ENCODE measurements at places on chromosomes 7 and 10.

DNA sequence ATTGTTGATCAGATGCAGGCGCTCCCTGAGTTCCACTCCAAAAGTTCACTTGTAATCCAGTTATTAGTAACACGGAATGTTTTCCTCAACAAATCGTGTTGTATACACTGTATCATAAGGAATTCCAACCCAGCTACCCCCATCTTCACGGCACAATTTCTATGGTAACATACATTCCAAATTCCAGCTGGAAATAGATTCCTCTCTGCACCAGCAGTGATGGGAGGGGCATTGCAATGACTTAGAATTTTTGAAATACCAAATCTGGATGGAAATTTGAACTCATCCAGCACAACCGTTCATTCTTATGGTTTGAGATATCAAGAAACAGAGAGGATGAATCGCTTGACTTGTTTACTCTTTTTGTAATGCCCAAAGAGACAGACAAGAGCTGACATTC is 38.9 kb upstream of the RHEB start:
- DNase-seq, result peak; percentile 91

- DNase-seq, result no peak
Measured at GRCh38 chr10:5631936-5632335, 34.5 kb downstream of the ASB13 start.

DNA sequence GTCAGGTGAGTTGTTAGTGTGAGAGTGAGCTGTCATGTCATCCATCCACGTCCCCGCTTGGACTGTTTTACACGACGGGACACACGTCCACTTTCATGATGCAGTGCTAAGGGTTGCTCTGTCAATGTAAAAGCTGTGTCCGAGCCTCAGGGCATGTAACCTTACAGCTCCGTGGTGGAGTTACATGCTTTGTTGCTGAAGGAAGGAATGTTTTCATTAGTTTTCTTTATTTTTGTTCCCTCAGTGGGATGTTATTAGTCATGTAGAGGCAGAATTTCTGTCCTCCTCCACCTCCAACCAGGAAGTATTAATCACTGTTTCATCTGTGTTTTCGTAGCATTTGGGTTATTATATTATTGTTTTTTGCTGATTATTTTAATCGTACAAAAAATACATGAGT is 88.6 kb downstream of the NRG3 start:
- no peak for DNase-seq

GRCh38 chr10:71457908-71458307 is 61.2 kb downstream of the CDH23 start:
- no peak for DNase-seq

GRCh38 chr10:122120008-122120744 is 131.2 kb downstream of the TACC2 start:
- no peak for DNase-seq

- DNase-seq, result no peak
Measured at GRCh38 chr7:74430961-74431466, 22.7 kb upstream of the GTF2IRD1 start.

GRCh38 chr10:13587391-13587790 is 626 bp downstream of the PRPF18 start:
- DNase-seq, result no peak

DNA sequence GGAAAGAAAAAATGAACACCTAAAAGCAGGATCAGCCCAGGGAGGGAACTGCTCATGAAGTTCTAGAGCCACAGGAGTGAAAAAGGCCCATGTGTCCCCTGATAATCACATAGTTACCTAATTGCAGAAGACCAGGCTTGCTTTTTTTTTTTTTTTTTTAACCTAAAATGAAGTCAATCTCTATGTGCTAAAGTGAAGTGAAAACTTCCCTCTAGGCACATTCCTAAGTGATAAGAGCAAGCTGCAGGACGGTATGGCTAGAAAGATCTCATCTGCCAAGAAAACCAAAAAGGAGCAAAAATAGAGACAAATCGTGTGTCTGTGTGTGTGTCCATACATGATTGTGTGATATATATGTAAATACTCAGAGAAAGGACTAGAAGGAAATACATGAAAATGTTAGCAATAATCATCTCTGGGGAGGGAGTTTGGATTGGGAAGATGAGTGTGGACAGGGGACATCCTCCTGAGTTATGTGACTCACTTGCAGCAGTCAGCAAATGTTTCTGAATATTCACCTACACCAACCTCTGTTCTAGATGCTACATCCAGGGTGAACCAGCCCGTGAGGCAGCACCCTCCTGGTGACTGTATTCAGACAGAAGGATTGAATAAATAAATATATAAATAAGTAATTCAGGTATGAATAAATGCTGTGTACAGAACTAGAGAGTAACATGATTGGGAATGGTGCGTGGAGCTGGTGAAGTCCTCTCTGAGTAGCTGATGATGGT is 76.4 kb downstream of the C10orf90 start:
- no peak for DNase-seq

DNA sequence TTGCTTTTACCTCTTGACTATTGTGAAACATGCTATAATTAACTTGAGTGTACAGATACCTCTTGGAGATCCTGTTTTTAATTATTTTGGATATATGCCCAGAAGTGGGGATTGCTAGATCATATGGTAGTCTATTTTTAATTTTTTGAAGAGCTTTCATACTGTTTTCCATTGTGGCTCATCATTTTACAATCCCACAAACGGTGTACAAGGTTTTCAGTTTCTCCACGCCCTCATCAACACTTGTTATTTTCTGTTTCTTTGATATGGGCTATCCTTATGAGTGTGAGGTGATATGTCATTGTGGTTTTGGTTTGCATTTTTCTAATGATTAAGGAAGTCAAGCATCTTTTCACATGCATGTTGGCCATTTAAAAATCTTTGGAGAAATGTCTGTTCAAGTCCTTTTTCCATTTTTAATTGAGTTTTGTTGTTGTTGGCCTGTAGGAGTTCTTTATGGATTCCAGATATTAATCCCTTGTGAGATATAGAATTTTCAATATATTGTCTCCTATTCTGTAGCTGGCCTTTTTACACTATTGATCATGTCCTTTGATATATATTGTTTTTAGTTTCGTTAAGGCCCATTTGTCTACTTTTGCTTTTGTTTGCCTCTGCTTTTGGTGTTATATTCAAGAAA is 7.5 kb downstream of the AGK start:
- DNase-seq, result peak; percentile 64

DNA sequence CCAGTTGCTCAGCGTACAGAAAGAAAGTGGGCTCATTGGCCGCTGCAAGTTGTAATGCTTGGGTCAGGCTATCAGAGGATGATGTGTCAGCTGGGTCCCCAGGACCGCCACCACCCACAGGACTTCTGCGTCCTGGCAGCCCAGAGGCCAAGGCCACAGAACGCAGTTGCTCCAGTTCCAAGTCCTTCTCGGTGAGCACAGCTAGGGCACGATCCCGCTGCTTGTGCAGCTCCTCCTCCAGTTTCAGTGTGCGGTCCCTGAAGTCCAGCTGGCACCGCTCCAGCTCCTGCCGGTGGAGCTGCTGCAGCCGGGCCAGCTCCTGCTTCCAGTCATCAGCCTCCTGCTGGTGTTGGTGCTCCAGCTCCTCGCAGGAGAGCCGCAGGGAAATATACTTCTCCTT is 3.0 kb downstream of the GCC1 start:
- DNase-seq, result no peak

GRCh38 chr10:22319547-22319979 is 1.3 kb upstream of the BMI1 start:
- no peak for DNase-seq

DNA sequence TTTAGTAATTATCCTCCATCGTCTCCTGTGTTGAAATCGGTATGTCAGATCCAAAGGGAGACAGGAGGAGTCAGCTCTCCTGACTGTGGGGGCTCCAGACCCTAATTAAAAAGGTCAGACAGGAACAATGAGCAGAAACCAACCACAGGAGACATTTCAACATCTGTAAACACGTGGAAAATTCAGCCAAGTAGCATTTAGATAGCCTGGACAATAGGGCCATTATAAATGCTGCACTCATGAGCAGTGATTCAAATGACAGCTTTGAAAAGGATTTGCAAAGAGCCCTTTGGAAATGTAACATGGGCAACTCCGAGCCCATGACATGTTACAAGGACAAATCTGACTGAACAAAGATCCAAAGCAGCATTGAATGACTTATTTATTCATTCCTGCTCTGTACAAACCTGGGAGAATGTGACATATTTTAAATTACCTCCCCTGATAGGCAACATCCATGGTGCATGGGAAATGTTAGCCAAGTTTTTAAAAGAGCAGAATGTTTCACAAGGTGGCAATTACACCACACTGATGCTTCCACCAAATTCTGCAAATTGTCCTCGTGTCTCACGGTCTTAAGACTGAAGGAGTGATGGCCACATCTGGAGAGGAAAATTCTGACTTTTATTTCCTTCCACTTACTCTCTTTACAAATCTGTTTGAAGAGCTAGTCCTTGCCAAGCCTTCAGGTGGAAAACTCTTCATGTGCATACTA is 113.3 kb upstream of the KMT2E start:
- DNase-seq, result no peak

GRCh38 chr7:15874774-15875173 is 188.3 kb upstream of the MEOX2 start:
- no peak for DNase-seq

DNA sequence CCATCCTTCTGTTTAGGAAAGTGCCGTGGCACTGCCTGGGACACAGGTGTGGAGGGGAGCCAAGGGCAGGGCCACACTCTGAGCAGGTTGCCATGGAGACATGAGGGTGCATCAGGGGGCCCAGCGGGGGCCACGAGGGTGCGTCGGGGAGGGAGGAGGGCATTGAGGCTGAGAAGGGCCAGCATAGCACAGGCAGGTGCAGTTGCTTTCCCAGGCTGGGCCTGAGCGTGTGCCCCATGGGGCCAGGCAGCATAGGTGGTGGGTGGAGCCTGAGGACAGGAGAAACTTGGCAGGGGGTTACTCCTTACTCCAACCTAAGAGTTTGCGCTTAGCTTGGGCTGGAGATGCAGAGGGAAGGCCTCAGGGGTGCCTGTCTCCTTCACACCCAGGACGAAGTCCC is 15.2 kb downstream of the YKT6 start:
- no peak for DNase-seq

DNA sequence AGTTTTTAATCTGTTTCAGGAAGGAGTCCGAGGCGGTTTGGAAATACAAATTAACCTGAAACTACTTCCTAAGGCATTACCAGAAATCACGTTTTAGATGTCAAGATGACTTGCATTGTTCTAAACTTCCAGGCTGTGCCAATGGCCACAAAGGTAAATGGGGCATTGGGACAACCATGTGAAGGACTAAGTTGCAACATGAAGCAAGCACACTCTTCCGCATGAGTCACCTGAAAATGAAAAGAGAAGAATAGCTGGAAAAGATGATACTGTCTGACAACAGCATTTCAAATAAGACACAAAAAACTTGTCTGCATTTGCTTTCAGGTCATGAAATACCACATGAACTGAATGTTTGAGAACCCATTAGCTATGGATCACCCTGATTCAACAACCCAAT is 262.1 kb downstream of the AHR start:
- DNase-seq, result no peak

DNA sequence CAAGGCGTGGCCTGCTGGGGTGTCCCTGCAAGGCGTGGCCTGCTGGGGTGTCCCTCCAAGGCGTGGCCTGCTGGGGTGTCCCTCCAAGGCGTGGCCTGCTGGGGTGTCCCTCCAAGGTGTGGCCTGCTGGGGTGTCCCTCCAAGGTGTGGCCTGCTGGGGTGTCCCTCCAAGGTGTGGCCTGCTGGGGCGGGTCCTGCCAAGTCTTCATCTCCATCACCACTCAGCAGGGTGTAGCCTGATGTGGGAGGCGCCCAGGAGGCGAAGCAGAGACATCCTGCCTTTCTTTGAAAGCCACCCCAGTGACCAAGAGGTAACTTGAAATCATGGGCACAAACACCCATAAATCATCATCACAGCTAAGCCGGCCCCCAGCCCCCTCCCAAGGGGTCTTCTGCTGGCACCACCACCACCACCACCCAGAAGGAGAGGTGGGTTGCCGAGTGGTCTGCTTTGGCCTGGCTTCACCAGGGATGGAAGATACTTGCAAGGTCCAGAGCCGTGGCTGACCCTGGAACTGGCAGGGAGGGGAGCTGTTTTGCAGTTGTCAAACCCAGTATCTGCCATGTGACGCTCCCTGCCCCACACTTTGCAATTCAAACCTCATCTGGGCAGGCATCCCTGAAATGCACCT is 190.6 kb downstream of the EBF3 start:
- no peak for DNase-seq

- DNase-seq, result no peak
Measured at GRCh38 chr7:134356421-134356936, 39.7 kb upstream of the SLC35B4 start.
